ENCODE measurements at places on chromosomes 5 and 9. TPM values are rescaled to one million over a fixed set of nuclear protein-coding genes. Genes with fewer than 3 reads are reported as not detected.

DNA sequence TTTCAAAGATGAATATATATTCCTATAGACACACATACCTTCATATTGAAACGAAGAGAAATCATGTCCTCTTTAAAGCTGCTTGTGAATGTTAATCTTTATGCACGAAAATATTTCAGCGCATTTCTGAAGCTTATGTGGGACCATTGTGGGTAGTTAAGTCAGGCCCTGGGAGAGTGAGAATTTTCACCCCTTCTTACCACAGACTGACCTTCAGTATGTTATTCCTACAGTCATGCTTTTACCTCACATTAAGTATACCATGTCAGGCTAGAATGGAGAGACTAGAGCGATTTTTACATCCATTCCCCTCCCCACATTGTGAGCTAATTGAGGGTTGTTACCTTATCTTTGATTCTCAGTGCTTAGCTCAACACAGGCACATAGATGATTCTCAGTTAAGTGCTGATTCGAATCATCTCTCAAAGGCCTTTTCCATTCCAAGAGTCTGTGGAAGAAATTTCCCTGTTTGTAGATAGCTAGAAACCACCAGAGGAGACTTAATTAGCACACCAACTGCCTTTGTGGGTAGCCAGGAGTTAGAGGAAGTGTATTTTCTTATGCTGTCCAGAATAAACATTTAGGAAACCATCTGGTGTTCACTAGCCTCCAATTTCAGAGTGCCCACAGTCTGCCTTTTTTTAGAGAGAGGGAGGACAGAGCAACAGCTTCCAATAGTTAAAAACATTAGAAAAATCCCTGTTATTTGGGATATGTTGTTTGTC lies 110.5 kb downstream of the MEGF10 start:
- DNase-seq: no peak
- H3K27me3 ChIP-seq: no peaks in the 10 kb centered on the region
- no peaks in the 10 kb centered on the region for H3K4me1 ChIP-seq

GRCh38 chr5:137828180-137828579 lies 39.5 kb upstream of the MYOT start:
- no peak overlapping the region for H3K4me3 ChIP-seq
- no peaks in the 10 kb centered on the region for H3K27me3 ChIP-seq
- H3K27ac ChIP-seq: no peak overlapping the region
- no peaks in the 10 kb centered on the region for H3K4me1 ChIP-seq
- no peak for DNase-seq
- H3K36me3 ChIP-seq: no peaks in the 10 kb centered on the region

GRCh38 chr9:136738960-136739359 lies 3.8 kb downstream of the LCN10 start:
- no peaks in the 10 kb centered on the region for H3K36me3 ChIP-seq
- no peaks in the 10 kb centered on the region for H3K27me3 ChIP-seq
- H3K4me1 ChIP-seq: peaks cover 13% of the 10 kb centered on the region
- no peak overlapping the region for H3K4me3 ChIP-seq
- no peak for DNase-seq

DNA sequence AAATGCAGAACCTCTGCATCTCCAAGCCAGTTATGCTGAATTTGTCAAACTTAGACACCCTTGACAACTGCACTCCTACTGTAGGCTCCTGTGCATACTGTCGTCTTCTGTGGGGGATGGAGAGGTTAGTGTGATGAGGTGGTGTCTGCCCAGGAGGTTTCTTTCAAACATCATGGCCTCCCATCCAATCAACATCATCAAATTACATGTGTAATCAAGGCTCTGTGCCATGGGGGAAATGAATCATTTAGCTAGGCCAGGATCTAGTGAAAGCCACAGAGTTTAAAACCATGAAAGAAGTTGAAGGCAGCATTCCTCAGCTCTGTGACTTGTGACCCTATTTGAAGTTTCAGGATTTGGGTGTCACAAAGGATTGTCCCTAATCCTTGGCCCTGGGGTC lies 240.6 kb downstream of the MARCHF11 start:
- no peaks in the 10 kb centered on the region for H3K4me1 ChIP-seq
- H3K36me3 ChIP-seq: no peaks in the 10 kb centered on the region
- H3K27ac ChIP-seq: no peak overlapping the region
- no peaks in the 10 kb centered on the region for H3K27me3 ChIP-seq
- no peak overlapping the region for H3K4me3 ChIP-seq

DNA sequence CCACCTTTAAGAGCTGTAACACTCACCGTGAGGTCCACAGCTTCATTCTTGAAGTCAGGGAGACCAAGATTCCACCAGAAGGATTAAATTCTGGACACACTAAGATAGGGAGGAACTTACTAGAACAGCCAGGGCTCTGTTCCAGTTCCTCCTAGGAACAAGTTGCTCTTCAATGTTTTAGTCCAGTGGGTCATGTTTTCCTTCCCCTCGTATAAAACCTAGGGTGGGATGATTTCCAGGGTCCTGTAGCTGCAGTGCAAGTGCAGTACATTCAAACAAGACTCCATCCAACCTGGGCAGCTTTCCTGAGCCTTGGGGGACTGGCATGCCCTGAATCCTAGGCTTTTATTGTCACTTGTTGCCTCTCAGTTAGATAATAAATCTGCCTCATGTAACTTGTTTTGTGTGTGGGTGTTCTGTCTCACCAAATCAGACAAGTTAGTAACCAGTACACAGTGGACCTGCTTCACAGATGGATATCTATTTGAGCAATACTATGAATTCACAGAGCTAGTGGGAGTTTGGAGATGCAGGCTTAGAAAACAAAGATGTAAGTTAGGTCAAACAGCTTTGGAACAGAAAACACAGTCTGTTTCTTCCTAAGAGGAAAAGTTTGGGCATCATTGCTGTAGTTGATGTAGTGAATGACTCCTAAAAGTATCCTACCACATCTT lies 405.6 kb downstream of the GABRG2 start:
- H3K4me3 ChIP-seq: no peak overlapping the region
- H3K27ac ChIP-seq: no peak overlapping the region
- H3K36me3 ChIP-seq: no peaks in the 10 kb centered on the region
- H3K4me1 ChIP-seq: no peaks in the 10 kb centered on the region
- no peak for DNase-seq

DNA sequence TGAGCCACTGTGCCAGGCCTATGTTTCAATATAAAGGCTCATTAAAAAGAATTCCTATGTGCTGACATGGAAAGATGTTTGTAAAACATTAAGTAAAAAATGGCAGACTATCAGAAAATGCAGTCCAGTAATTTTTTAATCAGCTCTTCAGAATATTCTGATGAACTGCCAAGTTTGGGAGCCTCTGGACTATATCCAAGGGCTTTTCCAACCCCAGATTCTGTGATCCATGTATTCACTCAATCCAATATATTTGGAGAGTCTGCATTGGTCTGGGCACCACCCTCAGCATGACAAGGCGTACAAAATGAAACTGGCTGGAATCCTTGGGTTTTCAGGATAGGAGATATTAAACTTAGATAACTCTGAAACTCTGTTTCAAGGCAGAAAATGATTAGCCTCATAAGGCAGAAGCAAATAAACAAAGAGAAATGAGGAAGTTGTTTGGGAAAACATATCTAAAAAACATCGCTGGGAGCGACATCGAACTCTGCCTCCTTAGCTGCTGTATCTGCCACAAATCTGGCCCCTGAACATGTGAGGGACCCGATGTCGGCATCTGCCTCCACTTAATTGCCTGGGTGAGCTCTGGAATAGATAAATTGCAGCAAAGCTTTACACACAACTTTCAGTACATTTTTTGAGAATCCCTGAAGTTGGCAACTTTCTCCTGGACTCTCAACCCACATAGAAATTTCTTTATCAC lies 14.4 kb downstream of the PDE6A start:
- no peak overlapping the region for H3K4me3 ChIP-seq
- no peaks in the 10 kb centered on the region for H3K36me3 ChIP-seq
- H3K27ac ChIP-seq: no peak overlapping the region
- H3K4me1 ChIP-seq: no peaks in the 10 kb centered on the region
- no peak for DNase-seq

Gene RAB3C
- total RNA-seq: not detected

Gene HSPB3
- not detected for total RNA-seq

Gene TESK1
- total RNA-seq: 53.5 TPM

Gene PTGDS
- 5.1 TPM for total RNA-seq

Gene SLC12A2
- 13.6 TPM for total RNA-seq
